Lower lobe of right lung (tissue), 2 donors: ENCODE measurements at places on chromosomes 12 and 14. TPM values are rescaled to one million over a fixed set of nuclear protein-coding genes. Genes with fewer than 3 reads are reported as not detected.

GRCh38 chr12:66195242-66195641 lies 6.2 kb downstream of the IRAK3 start:
- no peak overlapping the region for H3K4me3 ChIP-seq
- peaks cover 8% of the 10 kb centered on the region for H3K36me3 ChIP-seq
- peak overlapping the region; percentile 20 for H3K27ac ChIP-seq
- no peak for DNase-seq
- no peaks in the 10 kb centered on the region for H3K27me3 ChIP-seq

DNA sequence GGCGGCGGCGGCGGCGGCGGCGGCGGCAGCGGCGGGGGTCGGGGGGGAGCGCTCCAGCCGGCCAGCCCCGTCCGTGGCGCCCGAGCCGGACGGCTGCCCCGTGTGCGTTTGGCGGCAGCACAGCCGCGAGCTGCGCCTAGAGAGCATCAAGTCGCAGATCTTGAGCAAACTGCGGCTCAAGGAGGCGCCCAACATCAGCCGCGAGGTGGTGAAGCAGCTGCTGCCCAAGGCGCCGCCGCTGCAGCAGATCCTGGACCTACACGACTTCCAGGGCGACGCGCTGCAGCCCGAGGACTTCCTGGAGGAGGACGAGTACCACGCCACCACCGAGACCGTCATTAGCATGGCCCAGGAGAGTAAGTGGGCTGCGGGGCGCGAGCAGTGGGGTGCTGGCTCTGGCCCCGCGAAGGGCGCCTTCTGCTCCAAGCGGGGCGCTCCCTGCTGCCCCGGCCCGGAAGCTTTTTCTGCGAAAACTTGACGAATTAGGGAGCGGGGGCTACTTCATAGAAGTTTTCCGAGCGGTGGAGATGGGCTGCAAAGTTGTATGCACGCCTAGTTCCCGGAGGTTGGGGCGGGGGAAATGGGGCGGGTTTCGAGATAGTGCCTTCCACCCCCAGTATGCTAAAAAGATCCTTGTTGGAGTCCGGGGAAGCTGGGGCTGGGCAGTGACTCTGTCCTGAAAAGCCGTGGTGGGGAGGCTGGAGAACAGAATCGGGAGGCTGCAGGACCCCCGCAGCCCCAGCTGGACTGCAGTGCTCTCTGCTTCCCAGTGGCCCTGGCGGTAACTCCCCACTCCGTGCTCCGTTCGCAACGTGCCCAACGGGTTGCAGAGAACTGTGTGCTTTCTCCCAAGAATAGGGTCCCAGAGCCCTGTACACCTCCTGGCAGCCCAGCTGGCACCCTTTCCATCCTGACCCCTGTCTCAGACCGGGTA lies 751 bp downstream of the GDF11 start:
- H3K4me1 ChIP-seq = peaks cover 14% of the 10 kb centered on the region
- no peaks in the 10 kb centered on the region for H3K36me3 ChIP-seq
- H3K27ac ChIP-seq = peak overlapping the region; percentile 21
- no peaks in the 10 kb centered on the region for H3K27me3 ChIP-seq

Gene CCDC175
- total RNA-seq = 1.0 TPM

DNA sequence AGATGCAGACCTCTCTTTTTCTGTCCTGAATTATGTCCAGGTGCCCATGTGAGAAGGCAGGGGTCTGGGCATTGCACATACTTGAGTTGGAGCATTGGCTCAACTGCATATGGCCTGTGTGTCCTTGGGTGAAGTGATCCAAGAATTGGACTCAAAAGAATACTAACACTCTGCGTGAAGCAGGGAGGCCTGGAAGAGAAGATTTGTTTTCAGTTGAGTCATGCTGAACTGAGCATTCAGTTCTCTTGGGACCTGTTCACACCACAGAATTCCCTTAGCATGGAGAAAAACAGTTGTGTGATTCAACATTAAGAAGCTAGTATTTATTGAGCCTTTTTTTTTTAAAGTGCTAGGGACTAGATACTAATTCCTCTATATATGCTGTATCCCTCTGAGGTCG lies 164.7 kb upstream of the TBX3 start:
- H3K27ac ChIP-seq = no peak overlapping the region
- no peaks in the 10 kb centered on the region for H3K36me3 ChIP-seq
- no peaks in the 10 kb centered on the region for H3K27me3 ChIP-seq
- no peak overlapping the region for H3K4me3 ChIP-seq
- H3K4me1 ChIP-seq = peaks cover 4% of the 10 kb centered on the region
- DNase-seq = no peak

DNA sequence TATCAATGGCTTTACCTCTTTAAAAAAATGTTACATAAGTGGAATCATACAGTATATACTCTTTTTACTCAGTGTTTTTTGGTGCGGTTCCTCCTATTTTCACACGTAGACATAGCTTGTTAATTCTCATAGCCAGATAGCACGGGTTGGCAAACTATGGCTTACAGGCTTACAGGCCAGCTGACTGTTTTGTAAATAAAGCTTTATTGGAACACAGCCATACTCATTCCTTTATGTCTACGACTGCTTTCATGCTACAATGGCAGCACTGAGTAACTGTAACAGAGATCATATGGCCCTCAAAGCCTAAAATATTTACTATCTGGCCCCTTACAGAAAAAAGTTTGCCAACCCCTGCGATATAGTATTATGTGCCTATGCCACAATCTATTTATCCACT lies 5.8 kb upstream of the DAAM1 start:
- H3K36me3 ChIP-seq = no peaks in the 10 kb centered on the region
- H3K27me3 ChIP-seq = no peaks in the 10 kb centered on the region
- no peak for DNase-seq
- H3K4me1 ChIP-seq = peaks cover 5% of the 10 kb centered on the region
- no peak overlapping the region for H3K4me3 ChIP-seq

DNA sequence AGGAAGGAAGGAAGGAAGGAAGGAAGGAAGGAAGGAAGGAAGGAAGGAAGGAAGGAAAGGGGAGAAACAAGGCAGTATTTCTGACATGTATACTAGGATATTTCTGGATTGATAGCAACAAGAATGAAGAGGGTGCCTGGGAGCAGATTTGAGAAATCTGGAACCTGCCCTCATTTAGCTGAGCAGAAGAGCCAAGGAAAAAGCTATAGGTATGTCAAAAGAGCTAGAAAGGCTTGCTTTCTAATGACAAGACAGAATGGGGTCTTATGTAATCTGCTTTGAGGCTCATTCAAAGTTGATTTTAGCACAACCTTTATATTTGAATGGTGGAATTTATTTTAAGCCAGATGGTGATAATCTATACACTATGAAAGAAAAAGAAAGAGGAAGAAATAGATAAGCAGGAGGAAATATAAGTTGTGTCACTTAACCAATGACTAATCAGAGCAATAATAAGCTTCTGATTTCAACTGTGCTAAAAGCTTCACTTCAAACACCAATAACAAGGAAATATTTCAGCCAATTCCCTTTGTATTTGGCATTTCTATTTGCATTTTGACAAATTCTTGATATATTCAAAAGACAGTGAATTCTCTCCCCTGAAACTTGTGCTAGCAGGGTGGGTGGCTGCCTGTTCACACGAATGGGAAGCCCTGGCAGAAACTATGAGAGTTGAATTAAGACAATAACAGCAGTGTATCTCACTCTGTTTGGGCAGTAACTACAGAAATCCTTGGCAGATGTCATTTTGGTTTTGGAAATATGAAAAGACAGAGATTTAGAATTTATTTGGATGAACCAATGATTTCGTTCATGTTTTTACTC lies 76.3 kb upstream of the FLRT2 start:
- no peaks in the 10 kb centered on the region for H3K4me1 ChIP-seq
- no peak overlapping the region for H3K27ac ChIP-seq
- H3K4me3 ChIP-seq = no peak overlapping the region
- no peaks in the 10 kb centered on the region for H3K36me3 ChIP-seq

Gene MTRFR
- 12.7 TPM for total RNA-seq

DNA sequence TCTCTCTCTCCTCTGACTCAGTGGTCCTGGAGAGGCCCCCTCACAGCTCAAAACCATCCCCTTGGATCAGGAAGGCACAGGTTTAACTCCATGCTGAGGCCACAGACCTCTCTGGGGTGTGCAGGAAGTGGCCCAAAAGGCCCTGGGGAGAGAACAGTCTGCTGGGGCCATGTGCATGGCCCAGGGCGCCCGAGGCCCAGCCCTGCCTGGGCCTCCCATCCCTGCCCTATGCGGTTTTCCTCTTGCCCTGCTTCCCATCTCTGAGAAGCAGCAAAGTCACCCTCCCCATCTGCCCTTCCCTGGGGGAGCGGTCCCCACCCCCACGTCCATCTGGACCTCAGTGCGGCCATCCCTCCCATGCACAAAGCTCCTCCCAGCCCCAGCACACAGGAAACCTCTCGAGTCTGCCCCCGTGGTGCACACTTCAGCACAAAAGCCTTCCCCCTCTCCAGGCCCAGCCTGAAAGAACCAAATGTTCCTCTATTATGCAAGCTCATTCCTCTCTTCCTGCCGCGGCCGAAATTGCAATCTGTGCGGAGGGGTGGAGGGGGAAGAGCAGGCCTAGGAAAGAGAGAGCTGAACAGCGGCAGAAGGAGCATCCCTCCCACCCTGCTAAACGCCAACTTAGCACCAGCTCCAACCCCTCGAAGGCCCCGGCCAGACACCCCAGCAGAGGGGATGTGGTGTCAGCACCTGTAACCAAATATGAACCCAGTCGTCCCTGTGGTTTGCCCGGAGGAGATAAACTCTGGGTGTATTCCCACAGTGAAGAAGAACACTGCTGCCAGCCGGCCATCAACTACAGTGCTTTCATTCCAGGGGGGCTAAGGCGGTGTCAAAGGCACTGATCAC lies 108.5 kb downstream of the SCARB1 start:
- peaks cover 56% of the 10 kb centered on the region for H3K4me1 ChIP-seq
- H3K4me3 ChIP-seq = no peak overlapping the region
- DNase-seq = peak; percentile 94
- peak overlapping the region; percentile 86 for H3K27ac ChIP-seq
